ENCODE measurements at places on chromosomes 13 and 19.

GRCh38 chr19:49213791-49214190, 56.2 kb downstream of the TRPM4 start:
- DNase-seq: no peak

DNA sequence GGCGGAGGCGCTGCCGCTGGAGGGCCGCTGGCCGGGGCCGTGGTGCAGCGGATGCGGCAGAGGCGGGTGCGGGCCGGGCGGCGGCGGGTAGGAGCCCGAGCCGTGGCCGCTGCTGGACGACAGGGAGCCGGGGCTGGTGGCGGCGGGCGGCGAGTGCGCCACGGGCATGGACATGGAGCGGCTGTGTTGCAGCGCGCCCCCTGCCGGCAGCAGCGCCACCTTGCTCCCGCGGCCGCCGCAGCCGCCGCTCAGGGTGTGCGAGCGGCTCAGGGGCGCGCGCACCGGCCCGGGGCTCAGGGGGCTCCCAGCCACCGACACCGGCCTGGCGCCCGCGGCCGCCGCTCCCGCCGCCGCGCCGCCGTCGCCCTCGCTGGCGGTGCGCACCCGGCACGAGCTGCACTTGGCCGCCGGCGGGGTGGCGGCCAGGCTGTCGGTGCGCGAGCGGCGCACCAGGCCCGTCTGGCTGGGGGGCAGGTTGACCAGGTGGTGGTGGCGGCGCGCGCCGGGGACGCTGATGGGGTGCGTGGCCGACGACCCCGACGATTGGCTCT, 1.7 kb downstream of the IRS2 start:
- DNase-seq: peak; percentile 80

- DNase-seq: no peak
These were observed 11.5 kb upstream of the MLNR start for GRCh38 chr13:49208619-49209018.

DNA sequence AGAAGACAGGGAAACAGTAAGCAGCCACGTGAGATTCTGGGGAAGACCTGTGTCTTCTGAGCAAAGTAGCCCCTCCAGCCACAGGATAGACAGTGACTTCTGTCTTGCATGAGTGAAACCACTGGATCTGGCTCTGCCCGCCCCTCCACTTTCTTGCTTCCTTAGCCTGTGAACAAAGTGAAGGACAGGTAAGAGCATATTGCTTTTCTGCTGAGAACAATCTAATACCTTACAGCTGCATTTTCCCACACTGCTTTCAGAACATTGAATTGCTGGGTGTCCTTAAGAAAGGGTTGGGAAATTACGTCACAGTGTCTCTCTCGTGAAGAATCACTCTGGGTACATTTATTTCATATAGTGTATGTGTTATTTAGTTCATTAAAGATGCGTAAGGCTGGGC, 11.1 kb downstream of the SLC25A15 start:
- no peak for DNase-seq

- DNase-seq: no peak
These were observed 28.4 kb upstream of the GPR183 start for GRCh38 chr13:99335603-99336002.

DNA sequence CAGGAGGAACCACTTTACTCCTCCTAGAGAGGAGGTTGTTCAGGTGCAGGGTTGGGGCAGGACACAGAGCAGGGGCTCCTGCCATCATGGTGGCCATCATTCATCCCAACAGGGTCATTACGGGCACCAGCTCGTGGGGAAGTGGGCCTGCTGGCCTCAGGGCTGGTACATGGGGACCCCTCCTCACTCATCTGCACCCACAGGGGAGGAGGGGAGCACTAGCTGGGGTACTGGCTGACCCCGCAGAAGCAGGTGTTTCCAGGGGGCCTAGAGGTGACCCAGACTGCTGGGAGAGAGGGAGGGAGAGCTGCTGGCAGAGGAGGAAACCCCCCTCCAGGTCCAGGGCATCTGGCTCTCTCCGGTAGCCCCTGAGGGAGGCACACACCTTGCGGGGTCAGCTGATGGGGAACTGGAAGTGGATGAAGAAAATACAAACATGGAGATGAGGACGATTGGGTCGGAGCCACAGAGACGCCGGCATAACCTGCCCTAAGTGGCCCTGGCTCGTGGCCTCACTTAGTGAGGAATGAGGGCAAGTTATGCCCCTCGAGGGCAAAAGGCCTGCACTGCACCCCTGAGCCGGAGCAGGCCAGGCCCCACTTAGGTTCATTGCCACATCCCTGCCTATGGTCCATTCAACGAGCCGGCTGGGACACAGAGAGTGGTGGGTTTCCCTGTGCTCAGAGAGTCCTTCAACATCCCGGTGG, 76.2 kb downstream of the SOX1 start:
- no peak for DNase-seq

- no peak for DNase-seq
These were observed 106.6 kb downstream of the MZT1 start for GRCh38 chr13:72620874-72621273.

DNA sequence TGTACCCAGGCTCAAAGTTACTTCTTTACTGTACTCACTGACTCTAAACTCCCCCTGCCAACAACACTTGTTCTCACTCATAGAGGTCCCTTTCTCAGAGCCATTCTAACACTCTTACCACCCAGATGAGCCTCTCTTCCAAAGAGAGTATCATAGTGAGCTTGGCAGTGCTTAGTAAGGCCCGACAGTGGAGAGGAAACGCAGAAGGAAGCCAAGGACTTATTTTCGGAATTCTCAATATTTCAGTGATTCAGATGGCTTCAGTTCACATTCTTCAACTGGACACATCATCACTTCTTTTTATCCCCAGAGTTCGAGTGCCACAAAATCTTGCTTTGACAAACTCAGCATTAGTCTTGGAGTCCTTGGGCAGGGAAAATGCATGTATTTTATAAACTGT, 285.9 kb downstream of the DNAJC15 start:
- DNase-seq: no peak

DNA sequence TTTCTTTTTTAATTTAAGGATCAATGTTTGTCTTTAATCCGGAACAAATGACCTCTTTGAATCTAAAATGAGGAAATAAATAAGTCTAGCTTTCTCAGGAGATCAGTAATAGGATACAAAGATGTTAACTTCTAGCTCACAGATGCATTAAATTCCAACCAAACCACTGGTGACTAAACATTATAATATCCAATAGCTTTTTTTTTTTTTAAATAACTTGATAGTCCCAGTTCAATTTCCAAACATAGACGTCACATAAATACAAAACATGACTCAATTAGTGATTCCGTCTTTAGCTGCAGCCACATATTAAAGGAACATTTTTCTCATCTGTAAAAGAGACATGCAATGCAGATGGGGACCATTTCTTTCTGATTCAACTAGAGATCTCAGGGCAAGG, 390.5 kb upstream of the PCDH9 start:
- no peak for DNase-seq

DNA sequence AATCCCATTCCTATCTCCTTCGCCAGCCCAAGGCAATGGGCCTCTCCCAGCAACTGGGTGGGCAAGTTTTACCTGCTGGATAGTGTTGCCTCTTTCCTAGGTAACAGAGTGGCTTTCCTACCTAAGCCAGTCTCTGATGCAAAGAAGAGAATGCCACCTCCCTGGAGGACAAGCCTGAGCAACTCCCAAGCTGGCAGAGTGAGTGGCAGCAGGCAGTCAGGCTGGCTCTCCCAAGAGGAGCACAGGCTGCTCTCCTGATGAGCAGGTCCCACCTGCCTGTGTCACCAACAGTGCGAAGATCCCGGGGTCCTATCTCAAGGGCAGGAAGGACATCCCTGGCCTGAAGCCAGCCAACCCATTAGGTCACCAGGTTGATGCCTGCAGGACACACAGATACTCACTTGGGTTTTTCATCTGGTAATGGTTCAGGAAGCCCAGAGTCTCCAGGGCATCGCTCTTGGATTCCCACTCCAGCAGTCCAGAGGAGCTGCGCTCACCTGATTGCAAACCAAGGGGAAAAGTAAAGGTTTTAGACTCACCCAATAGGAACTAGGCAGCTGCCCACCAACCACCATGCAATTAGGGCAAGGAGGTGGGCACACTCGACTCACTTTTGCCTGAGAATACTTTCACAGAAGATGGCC, 5.5 kb upstream of the ECH1 start:
- DNase-seq: no peak

DNA sequence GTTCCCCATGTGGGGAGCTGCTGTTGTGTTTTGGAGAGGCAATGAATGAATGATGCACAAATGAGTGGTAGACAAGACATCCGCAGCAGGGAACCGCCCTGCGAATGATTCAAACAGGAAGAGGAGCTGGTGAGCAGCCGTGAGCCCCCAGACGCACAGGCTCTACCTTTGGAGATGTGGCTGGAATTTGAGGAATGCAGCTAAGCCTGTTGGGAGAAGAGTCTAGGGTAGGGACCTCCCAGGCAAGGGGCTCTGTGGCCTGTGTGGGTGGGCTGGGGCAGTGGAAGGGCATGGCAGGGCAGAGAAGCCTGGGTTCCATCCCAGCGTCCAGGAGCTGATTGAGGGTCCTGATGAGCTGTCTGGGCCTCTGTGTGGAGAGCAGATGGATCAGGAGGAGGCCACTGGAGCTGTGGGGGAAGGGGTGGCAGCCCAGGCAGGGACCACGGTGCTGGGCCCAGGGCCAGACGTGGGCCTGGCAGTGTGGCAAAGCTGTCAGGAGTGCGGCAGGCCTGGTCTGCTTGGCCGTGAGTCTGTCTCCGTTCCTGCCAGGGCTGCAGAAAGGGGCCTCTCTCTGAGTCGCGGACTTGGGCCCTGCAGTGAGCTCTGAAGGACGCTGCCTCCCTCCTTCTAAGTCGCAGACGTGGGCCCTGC, 41.8 kb upstream of the DCUN1D2 start:
- no peak for DNase-seq

GRCh38 chr13:39976481-39976880, 321.0 kb downstream of the COG6 start:
- DNase-seq: no peak

DNA sequence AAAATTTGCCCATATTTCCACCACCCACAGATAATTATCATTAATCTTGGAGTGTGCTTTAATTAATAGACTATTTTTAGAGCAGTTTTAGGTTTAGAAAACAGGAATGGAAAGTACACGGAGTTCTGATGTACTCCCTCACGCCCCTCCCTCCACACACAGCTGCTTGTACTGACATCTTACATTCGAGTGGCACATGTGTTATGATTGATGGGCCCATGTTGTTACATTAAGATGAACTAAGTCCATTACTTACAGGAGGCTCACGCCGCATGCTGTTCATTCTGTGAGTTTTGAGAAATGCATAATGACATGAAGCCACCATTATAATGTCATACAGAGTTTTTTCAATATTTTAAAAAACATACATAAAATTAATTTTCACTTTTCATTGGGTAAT, 1.2 kb upstream of the SPATA13 start:
- no peak for DNase-seq

- no peak for DNase-seq
These were observed 1.3 kb downstream of the NAT14 start for GRCh38 chr19:55486043-55486970.

GRCh38 chr19:14700711-14701375, 11.0 kb downstream of the ZNF333 start:
- no peak for DNase-seq

- DNase-seq: no peak
These were observed 2411.1 kb downstream of the PCDH9 start for GRCh38 chr13:64819081-64819480.

- DNase-seq: no peak
These were observed 765.2 kb upstream of the GPC6 start for GRCh38 chr13:92461402-92461801.

- no peak for DNase-seq
These were observed 17.3 kb downstream of the MPND start for GRCh38 chr19:4360641-4361151.

DNA sequence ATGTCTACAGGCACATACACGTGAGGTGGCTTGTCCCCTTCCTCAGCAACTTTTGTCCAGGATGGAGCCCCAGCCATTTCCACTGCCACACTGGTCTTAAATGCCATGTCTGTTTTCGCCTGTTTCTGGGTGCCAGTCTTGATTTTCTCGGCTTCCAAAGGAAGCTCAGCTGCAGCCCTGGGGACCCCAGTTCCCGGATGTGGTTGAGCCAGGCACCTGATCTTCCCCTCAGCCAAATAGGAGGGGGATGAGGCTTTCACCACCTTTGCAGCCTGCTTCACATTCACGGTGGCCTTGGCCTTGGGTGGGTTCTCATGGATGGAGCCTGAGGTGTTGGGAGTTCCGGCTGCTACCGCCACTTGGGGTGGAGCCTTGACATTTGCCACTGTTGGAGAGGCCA, 8.7 kb downstream of the IQCN start:
- no peak for DNase-seq

Data from COR-L47 (cell line).